ENCODE measurements at places on chromosomes 1 and 21.

GRCh38 chr1:20182415-20182814, 3.5 kb upstream of the UBXN10 start:
- no peak for DNase-seq

- DNase-seq: no peak
These were observed 83.5 kb downstream of the SPAG17 start for GRCh38 chr1:118101515-118101844.

- DNase-seq: no peak
These were observed 11.8 kb upstream of the MARK1 start for GRCh38 chr1:220516014-220516721.

DNA sequence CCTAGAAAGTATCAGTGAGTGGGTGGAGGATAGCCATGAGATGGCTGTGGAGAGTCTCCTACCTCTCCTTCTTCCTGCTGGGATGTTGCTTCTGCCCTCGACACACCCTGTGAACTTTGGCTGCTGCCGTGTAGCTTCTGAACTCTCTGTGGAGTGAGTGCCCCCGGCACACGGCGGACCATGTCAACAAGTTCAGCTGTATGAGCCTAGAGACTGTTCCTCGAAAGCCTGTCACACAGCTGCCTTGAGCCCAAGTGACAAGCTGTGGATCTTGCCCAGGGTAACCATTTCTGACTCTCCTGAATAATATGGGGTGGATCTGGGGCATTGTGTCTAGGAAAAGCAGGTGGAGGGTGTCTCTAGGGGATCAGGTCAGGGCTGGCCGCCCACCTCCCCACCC, 143.2 kb downstream of the NOS1AP start:
- DNase-seq: no peak

- no peak for DNase-seq
These were observed 44.2 kb downstream of the PRRX1 start for GRCh38 chr1:170707959-170708655.

DNA sequence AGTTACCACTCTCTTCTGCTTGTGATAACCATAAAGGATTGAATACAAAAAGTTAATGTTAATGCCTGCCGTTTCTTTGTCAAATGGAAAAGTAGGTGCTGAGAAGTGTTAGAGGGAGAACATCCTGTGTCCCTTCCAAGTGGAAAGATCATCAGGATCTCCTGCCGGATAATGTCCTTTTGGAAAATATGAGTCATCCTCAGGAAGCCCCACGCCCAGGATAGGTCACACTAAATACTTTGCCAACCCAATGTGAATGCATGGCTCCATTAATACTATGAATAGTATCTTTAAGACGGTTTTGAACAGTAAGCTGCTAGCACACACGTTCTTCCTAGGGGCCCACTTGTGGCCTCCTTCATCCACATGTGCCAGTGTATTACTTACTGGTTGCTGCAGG, 279.5 kb downstream of the ZNF326 start:
- DNase-seq: no peak

- no peak for DNase-seq
These were observed 32.3 kb downstream of the ERRFI1 start for GRCh38 chr1:7993593-7994479.

- DNase-seq: peak; percentile 10
These were observed 181.9 kb downstream of the ZSCAN20 start for GRCh38 chr1:33654267-33654834.

DNA sequence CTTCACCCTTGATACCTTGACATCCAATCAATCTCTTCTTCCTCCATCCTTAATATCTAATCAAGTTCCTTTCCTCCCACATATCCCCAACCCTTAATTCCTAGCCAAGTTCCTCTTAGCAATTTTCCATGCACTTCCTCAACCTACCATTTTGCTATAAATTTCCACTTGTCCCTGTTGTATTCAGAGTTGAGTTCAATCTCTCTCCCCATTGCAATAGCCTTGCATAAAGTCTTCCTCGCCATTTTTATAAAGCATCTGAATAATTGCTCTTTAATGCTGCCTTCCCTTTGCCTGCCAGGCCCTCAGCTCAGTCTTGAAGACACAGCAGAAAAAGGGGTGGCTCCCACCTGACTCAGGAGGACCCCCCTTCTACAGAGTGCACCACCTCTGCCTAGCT, 390.3 kb downstream of the HHIPL2 start:
- DNase-seq: no peak

- DNase-seq: no peak
These were observed 16.4 kb downstream of the ETS2 start for GRCh38 chr21:38821959-38822682.

GRCh38 chr1:33032126-33032869, 4.4 kb downstream of the AK2 start:
- DNase-seq: no peak

GRCh38 chr1:236159704-236160539, 17.6 kb downstream of the GPR137B start:
- DNase-seq: no peak

DNA sequence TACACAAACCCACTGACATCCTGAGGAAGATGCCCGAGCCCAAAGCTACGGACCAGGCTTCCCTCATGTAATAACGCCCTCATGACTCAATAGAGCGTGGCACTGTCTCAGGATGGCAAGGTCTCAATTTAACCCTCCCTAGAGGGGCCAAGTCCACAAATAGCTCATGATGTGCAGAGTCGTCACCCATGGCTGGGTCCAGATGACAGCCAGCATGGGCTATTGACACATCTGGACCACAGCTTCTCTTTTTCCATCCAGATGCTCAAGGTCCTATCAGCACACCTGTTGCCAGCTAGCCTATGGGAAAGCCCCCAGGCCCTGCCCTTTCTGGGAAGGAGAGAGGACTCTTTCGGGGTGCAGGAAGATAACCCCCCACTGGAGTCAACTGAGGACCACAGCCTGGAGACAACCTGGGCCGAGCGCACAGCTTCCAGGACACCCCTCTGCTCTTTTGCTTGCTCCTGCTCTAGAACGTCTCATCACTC, 2.8 kb downstream of the LAPTM5 start:
- DNase-seq: no peak

- no peak for DNase-seq
These were observed 495.6 kb upstream of the NEGR1 start for GRCh38 chr1:72777918-72778317.

DNA sequence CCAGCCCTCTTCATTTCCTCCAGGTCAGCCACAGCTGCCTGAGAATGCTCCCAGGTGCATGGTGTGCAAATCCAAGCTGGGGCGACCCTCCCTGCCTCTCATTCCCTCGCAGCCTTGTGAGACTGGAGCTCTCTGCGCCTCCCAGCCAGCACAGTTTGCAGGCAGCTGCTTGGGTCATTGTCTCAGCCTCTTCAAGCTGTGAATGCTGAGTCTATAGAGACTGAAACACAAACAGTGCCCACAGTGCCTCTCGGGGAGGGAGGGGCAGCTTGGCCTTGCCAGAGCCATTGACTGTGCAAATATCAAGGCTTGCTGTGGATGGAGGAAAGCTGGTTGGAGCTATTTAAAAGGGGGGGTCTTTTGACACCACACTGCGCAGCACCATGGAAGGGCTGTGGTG, 10.6 kb downstream of the PLXNA2 start:
- no peak for DNase-seq

DNA sequence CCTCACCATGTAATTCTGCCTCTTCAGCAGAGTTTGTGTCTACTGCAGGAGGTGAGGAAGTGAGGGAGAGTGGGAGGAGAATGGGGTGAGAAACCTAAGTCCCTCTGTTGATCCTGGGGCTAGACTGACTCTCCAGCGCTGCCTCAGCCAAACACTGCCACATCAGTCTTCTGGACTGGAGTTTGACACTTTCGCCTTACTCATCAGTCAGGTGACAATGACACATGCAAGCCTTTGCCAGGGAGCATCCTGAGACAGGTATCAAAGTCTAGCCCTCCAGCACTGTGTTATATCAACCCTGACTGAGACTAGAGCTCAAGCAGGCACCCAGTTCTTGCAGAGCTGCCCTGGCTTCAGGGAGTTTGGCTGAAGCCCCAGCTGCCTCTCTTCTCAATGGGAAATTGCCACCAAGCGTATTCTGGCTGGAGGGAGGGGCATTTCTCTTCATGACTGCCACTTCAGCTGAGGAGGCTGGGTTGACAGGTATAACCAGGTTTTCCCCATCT, 33.3 kb upstream of the SUCO start:
- DNase-seq: peak; percentile 33

DNA sequence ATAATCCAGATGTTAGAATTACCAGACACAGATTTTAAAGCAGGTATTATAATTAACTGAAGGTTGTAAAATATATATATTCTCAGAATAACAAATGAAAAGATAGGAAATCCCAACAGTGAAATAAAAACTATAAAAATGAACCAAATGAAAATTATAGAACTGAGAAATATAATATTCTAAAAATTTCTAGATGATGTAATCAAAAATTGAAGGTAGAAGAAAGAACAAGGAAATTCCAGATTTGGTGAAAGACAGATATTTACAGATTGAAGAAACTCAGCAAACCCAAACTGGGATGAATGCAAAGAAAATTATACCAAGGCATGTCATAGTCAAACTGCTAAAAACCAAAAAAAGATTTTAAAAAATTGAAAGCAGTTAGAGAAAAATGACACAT, 729.4 kb downstream of the MATN1 start:
- no peak for DNase-seq

DNA sequence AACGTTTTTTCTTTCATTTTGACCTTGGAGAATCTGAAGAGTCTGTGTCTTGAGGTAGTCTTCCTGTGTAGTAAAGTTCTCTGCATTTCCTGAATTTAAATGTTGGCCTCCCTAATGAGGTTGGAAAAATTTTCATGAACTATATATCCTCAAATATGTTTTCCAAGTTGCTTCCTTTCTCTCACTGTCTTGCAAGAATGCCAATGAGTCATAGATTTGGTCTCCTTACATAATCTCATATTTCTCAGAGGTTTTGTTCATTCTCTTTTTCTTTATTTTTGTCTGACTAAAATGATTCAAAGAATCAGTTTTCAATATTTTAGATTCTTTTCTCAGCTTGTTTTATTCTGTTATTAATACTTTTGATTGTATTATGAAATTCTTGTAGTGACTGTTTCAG, 87.6 kb downstream of the DRAM2 start:
- no peak for DNase-seq

- DNase-seq: no peak
These were observed 29.1 kb downstream of the THRAP3 start for GRCh38 chr1:36253161-36253862.

DNA sequence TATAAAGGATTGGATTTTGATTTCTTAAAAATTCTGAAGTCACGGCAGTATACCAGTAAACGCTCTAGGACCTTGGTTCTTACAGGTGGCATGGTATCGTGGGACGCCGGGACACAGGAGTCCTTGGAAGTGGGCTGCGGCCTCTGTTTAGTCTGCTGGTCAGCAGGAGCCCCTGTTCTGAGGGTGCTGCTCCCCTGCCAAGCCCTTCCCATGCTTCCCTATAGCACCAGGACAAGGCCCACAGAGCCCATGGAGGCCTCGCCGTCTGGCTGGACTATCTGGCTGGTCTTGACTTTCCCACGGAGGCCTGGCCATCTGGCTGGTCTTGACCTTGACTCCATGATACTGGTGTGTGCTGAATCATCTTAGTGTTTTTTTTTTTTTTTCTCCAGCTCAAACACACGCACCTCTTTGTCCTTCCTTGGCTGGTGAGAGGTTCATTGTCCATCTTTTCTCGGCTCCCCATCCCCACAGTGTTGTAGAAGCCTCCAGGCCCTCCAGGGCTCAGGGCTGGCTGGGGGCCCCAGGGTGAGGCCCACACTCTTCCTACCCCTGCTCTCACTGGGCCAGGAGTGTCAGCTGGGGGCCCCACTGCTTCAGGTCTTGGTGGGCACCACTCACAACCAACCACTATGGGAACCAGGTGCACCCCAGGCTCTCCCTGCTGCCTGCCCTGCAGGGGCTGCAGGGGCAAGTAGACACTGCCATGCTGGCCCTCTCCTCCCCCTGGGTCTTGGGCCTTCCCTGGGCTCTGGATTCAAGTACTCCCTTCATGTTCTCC, 16.5 kb upstream of the TTC34 start:
- DNase-seq: no peak

DNA sequence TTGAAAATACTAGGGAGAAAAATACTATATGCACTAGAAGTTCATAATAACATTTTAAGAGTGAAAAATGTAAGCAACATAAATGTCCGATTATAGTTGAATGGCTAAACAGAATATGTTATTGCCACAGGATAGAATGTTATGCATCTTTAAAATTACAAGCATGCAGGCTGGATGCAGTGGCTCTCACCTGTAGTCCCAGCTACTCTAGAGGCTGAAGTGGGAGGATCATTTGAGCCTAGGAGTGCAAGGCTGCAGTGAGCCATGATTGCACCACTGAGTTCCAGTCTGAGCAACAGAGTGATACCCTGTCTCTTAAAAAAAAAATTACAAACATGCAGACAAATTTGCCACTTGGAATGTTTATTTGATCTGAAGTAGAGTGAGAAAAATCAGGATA, 3.0 kb upstream of the BATF3 start:
- DNase-seq: no peak

DNA sequence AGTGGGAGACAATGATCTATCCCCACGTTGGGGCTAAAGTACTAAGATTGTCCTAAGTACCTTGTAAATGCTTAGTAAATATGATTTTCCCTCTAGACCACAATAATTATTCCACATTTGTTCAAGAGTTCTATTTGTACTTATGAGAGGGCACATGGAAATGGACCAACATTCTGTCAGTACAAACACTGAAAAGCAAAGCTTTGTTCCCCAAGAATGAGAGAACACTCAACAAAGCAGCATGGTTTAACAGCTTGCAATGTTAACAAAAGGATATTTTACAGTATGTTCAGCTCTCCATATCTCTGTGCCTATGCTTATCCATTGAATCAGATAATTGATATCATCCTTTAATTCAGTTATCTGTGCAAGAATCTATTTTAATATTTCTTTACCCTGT, 35.4 kb downstream of the RBM11 start:
- DNase-seq: no peak

DNA sequence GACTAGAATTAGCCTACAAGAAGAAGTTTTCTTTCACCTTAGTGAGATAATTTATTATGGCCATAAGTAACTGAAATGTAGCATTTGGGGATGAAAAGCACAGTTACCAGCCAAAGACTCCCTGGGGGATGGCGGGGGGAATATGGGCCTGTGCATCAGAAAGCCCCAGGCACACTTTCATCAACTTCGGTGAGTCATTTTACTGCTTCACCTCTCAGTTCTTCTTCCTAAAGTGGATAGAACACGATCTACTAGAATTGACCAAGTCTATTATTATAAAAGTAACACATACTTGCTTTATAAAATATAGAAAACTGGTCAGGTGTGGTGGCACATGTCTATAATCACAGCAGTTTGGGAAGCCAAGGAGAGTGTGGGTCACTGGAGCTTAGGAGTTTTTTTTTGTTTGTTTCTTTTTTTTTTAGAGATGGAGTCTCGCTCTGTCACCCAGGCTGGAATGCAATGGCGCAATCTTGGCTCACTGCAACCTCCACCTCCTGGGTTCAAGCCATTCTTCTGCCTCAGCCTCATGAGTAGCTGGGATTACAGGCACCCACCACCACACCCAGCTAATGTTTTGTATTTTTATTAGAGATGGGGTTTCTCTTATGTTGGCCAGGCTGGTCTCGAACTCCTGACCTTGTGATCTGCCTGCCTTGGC, 141.8 kb downstream of the ZZZ3 start:
- DNase-seq: no peak

DNA sequence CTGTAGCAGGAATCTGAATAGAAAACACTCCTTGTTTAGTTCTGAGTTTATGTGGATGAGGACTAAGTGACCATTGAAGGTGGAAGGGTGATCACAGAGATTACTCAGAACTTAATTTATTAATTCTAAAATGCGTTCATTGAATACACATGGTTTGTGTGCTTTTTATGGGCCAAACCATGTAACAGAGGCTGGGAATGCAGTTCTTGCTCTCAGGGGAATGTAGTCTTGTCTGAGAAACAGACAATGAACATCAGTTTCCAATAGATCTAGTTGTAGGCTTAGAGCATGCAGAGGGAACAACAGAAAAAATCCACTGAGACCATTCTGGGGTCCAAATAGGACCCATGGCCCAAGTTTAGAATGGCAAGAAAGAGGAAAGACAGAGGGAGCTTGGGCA, 46.1 kb downstream of the ITSN1 start:
- no peak for DNase-seq

Measured in erythroblast (primary cell).